ENCODE measurements at places on chromosomes 3 and 15.

DNA sequence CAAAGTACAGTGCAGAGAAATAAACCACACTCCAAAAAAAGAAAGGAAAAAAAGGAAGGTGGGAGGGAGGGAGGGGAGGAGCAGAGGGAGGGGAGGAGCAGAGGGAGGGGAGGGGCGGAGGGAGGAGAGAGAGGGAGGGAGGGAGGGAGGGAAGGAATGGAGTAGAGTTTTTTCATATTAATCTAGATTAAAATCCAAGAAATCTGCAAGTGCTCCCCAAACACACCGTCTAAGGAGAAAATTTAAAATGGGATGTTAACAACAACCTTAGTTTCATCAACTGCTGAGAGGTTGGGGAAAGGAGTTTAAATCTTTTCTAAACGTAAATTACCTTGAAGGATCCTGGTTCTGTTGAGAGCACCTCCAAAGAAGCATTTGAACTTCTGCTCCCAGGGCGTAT lies 6.6 kb downstream of the FSIP1 start:
- DNase-seq = no peak

GRCh38 chr15:25178835-25179672 lies 224.3 kb downstream of the SNRPN start:
- DNase-seq = peak; percentile 7

DNA sequence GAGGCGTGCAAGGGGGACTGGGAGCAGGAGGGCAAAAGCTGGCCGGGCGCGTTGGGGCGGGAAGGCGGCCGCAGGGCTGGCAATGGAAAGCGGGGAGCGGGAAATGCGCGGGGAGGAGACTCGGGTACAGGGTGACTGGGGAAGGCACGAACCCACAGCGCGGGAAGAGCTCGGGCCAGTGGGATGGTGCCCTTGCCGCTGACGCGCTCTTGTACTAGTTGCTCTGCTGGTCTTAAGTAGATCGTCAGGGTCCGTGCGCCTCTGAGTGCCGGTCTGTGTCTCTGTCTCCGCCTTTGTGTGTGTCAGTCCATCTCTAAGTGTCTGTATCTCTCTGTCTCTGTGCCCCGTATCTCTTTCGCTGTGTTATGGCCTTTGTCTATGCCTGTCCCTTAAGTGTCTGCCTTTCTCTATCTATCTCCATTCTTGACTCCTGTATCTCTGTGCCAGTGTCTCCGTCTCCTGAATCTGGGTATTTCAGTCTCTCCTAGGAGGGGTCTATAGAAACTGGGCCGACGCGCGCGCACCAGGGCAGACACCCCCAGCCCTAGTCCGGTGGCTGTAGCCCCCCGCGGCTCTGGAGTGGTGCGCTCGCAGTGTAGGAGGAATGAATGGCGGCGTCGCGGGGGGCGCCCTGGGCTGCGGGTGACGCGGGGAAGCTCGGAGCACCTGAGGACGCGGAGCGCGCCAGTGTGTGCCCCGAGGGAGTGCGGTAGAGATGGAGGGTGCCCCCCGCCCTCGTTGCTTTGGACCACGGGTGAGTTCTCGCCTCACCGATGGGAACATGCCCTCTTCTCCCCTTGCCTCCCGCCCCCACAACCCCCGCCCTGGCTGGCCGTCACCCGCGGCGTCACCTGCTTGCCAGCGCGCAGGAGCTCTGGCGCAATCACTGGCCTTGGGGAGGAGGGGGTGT lies 756 bp upstream of the CAMK2N2 start:
- DNase-seq = no peak

- DNase-seq = no peak
Measured at GRCh38 chr15:89939910-89940309, 27.2 kb upstream of the ARPIN start.

DNA sequence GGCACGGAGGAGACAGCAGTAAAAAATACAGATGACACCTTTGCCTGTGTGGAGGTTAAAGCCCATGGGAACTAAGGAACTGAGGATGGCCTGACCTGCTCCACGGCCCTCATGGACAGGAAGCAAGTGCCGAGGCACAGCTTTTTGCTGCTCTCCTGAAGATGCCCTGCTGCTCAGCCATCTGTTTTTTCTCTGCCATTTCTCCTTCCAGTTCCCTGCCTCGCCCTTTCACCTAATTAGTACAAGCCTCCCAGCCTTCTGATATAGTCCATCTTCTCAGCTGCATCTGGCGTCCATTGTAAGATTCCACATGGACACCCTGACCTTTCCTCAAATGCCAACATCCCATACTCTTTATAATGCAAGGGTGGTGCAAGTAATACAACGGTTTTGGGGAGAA lies 11.8 kb upstream of the CXCR6 start:
- DNase-seq = peak; percentile 19

- no peak for DNase-seq
Measured at GRCh38 chr15:89395461-89395871, 60.8 kb upstream of the POLG start.

Data from tibial artery (tissue), 4 donors.